ENCODE measurements at places on chromosomes 1 and 21.

- no peak for DNase-seq
Measured at GRCh38 chr1:33010932-33011731, 25.6 kb downstream of the AK2 start.

DNA sequence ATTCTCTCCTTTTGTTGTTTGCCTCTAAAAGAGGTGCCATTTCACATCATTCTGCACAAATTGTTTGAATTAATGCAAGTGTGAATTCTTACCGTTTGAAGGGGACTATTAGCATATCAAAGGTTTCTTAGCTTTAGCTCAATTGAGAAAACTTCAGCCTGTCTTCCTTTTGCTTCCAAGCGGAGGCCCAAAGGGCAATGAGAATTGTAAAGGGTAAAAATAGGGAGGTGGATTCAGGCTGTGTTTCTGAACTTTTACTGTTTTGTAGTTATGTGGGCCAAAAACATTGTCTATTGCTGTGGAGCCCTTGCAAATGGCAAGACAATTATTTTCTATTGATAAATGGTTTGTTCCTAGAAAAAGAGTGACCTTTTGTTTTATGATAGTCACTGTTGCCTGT lies 3.6 kb downstream of the ADGRL2 start:
- DNase-seq, result no peak

GRCh38 chr1:147600119-147601111 lies 59.1 kb downstream of the BCL9 start:
- DNase-seq, result peak; percentile 51

DNA sequence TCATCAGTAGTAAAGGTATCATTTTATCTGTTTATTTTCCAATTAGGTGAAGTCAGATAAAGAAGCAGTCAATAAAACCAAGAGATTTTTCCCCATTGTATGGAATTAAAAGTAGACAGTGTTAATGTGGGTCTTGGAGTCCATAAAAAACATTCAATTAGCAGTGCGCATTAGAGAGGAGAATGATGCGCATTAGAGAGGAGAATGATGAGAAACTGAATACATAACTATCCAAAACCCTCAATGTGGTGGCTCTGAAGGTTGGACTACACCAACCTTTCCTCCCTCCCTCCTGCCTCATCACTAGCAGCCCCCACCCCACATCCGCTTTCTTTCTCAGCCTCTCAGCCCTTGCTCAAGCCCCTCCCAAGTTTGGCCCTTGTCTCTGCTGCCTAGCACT lies 99.5 kb downstream of the DAB1 start:
- DNase-seq, result no peak

GRCh38 chr21:24223624-24224023 lies 1383.7 kb downstream of the MRPL39 start:
- DNase-seq, result no peak

DNA sequence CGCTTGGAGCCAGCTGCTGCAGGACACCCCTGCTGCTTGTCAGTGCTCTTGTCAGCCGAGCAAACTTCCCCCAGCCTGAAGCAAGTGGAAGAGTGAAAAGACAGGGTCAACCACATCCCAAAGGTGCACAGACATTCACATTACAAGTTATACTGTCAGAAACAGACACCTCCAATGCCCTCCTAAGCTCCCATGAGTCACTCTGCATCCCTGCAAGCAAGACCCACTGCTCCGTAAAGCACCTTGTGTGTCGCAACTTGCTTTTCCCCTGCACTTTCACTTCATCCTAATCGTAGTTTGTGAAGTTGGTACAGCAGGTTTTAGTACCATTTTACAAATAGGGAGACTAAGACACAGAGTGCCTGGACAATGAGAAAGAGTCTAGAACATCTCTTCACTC lies 51.1 kb downstream of the KCNH1 start:
- no peak for DNase-seq

DNA sequence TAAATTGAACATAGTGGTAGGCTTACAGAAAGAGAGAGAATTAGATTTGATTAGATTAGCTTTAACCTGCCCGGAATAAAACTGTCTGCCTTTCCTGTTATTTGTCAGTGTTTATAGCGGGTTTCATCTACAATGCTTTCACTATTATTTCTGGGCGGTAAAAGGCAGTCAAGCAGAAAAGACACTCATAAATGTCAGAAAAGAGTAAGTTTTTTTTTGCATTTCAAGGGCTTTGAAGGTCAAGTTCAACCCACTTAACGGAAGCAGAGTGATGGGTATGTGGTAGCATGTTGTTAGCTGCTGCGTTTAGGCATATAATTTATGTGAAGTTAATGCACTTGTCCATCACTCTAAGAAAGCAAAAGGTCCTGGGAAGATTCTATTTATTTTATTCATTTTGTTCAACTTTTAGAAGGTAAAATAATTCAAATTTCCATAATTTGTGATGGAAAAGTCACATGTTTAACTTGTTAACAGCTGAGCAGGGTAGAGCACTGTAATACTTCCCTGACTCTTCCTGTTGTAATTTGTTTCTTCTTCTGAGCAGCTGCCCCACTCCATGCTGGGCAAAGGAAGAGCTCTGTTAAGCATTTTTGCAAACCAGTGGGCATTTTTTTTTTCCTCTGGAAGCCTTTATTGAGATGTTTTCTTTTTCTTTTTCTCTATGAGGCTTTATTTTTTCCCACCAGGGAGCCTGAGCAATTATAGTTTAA lies 220.1 kb downstream of the ST6GALNAC3 start:
- DNase-seq, result no peak

Measured in esophagus squamous epithelium (tissue), 5 donors.